ENCODE measurements at places on chromosomes 11 and 22. TPM values are rescaled to one million over a fixed set of nuclear protein-coding genes. Genes with fewer than 3 reads are reported as not detected.
A peak's percentile ranks its signal among the peaks of the same experiment; 100 is the strongest.

DNA sequence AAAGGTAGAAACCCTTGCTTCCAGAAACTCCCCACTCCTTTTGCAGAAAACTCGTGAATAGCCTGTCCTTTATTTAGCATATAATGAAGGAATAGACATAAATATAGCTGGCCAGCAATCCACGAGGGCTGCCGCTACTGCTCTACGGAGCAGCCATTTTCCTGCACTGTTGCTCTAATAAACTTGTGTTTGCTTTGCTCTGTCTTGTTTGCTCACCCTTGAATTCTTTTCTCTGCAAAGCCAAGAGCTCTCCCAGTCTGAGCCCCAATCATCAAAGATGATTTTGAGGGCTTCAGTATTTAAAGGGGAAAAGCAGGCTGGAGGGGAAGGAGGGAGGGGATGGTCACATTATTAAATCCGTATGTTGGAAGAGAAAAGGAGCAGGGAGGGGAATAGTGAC lies 16.6 kb upstream of the CHKA start:
- no peak for DNase-seq

- DNase-seq, result no peak
Measured at GRCh38 chr11:91158891-91159537, 936.2 kb upstream of the CHORDC1 start.

- no peak for DNase-seq
Measured at GRCh38 chr11:59616396-59616982, 915 bp upstream of the OSBP start.

GRCh38 chr22:36017651-36018091 lies 11.0 kb downstream of the RBFOX2 start:
- no peak for DNase-seq

DNA sequence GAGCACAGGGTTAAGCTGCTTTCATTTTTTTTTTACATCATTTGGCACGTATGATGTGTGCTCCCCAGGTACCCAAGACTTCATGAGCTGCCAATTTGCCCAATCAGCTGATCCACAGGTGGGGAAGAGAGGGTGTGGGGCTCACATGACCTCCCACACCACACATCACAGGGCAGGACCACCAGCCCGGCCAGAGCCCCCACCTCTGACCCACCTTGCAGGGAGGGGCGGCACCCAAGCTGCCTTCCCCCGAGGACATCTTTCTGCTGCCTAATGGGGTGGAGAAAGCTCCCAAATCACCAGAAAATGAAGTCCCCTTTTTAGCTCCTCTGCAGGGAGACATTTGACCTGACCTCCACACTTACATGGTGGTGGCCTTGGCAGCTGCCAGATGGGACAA lies 119.8 kb downstream of the MPPED1 start:
- DNase-seq, result no peak

DNA sequence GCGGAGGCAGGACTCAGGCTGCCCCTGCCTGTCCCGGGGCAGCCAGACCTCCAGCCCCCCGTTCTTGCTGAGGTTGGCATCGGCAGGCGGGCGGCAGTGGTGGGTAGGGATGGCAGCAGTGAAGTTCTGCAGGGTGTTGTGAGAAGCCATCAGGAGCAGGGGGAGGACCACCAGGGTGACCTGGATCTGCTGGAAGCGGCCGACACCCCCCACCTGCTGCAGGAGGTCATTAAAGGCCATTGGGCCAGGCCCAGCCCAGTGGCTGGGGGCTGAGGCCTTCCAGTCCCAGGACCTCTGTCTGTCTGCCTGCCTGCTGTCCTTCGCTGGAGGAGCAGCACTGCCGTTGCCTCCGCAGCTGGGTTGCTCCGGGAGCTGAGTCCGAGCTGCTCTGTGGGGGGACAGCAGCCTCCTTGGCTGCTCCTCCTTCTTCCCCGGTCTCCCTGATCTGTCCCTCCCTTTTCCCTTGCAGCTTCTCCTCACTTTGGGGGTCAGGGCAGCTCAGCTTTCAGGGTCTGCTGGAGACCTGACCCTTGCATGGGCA lies at the start of gene SLC22A6:
TSS of gene SLC22A6 (minus strand) at position 517 of the 541 bp plus-strand sequence. CDS start at position 240, 277 bp downstream.
- no peak for DNase-seq

- DNase-seq, result peak; percentile 78
Measured at GRCh38 chr11:96341211-96342013, 1.6 kb downstream of the MAML2 start.

- no peak for DNase-seq
Measured at GRCh38 chr22:43850529-43850928, 11.8 kb downstream of the SULT4A1 start.

- no peak for DNase-seq
Measured at GRCh38 chr11:45104006-45104789, 42.2 kb upstream of the PRDM11 start.

DNA sequence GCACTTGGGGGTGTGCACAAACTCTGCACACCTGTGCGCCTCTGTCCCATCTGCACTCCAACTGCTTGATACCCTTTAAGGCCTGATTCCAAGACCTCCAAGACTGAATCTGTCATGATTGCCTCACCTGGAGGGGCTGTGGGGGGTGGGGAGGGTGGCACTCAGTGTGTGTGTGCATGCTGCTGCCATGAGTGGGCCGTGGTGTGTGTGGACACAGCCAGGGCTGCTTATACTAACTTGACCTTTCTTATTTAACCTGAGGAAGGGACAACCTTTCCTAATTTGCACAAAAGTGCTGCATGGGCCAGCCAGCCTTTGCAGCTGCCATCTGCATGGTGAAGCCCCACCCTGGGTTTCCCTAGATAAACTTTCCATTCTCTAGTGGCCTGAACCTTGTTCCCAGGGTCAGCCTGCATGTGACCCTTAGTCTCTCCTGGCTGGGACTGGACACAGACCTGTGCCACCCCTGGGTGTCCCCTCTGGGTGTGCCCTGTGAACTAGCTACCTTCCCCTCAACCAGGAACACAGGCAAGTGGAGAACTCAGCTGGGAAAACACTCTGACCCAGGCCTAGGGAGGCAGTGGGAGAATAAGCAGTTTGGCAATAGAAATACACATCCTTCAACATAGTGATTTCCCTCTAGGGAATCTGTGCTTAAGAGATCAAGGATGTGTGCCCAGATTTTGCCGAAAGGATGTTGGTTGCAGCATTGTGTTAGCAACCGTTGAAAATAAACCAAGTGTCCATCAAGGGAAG lies 45.4 kb upstream of the DKK3 start:
- DNase-seq, result peak; percentile 74

GRCh38 chr11:18312663-18313420 lies 9.1 kb downstream of the HPS5 start:
- DNase-seq, result peak; percentile 73

- DNase-seq, result no peak
Measured at GRCh38 chr11:73383249-73384124, 7.3 kb downstream of the RELT start.

- DNase-seq, result no peak
Measured at GRCh38 chr11:103086461-103086860, 5.5 kb downstream of the DCUN1D5 start.

- no peak for DNase-seq
Measured at GRCh38 chr11:330307-330693, 9.6 kb upstream of the IFITM3 start.

DNA sequence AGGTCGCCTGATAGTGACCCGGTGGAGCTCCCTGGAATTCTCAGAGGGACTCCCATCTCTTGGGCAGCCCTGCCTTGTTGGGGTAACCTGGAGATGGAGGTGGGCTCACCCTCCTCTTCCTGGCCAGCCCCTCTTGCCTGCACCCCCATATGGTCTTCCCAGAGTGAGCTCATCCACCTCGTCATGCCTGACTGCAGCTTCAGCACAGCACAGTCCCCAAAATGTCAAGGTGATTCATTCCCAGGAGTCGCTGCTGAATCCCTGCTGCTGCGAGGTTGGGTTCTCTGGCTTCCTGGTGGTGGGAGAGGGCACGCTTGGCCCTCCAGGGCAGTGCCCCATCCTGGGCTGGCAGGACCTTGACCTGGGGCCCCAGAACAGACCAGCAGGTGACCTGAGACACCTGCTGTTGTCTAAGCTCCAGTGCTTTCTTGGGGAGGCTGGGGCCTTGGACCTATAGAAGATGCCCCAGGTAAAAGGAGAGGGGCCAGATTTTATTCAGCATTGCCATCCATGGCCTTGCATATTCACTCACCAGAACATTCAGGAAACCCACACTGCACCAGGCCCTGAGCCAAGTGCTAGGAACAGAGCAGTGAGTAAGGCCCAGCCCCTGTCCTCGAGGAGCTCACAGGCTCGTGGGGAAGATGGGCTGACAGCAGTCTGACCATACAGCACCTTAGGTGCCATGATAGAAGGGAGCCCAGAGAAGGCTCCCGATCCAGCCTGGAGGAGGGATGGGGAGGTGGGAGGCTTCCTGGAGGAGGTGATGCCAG lies 72.9 kb downstream of the CACNA1I start:
- peak; percentile 23 for DNase-seq

DNA sequence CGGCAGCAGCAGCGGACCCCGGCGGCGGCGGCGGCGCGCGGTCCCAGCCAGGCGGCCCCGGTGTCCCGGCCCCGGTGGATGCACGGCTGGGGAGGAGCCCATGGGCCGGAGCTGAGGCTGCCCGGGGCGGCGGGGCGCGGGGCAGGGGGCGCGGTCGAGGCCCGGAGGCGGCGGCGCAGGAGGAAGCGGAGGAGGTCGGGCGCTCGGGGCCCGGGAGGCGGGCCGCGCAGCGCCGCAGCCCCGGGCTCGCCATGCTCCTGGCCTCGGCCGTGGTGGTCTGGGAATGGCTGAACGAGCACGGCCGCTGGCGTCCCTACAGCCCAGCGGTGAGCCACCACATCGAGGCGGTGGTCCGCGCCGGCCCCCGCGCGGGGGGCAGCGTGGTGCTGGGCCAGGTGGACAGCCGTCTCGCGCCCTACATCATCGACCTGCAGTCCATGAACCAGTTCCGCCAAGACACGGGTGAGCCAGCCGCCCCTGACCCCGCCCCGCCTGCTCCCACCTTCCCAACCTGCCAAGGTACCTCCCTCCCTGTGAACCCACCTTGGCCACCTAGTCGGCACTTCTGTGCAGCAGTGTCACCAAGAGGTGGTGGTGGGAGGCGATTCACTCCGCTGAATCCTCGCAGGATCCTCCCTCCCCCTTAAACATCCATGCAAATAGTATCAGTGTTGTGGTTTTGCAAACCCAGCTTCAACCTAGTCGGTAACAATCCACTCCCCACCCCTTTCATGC lies 580 bp downstream of the DTX4 start:
- DNase-seq, result no peak

GRCh38 chr11:72433455-72434036 lies 785 bp downstream of the CLPB start:
- DNase-seq, result no peak

DNA sequence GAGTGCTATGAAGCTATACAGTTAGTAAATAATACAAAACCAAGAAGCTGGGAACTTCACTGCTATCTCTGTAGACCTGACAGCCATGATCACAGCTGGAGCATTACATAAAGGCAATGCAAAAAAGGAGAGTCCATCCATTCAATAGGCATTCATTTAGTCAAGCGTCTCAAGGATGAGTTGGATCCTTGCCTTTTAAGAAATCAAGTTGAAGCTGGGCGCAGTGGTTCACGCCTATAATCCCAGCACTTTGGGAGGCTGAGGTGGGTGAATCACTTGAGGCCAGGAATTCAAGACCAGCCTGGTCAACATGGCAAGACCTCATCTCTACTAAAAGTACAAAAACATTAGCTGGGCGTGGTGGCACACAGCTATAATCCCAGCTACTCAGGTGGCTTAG lies 48.1 kb upstream of the ALKBH3 start:
- DNase-seq, result no peak

- peak; percentile 13 for DNase-seq
Measured at GRCh38 chr11:117315285-117316196, 515 bp downstream of the BACE1 start.

GRCh38 chr11:119755356-119756071 lies 26.5 kb upstream of the NECTIN1 start:
- no peak for DNase-seq

- no peak for DNase-seq
Measured at GRCh38 chr11:127683321-127683720, 682.8 kb upstream of the KIRREL3 start.

DNA sequence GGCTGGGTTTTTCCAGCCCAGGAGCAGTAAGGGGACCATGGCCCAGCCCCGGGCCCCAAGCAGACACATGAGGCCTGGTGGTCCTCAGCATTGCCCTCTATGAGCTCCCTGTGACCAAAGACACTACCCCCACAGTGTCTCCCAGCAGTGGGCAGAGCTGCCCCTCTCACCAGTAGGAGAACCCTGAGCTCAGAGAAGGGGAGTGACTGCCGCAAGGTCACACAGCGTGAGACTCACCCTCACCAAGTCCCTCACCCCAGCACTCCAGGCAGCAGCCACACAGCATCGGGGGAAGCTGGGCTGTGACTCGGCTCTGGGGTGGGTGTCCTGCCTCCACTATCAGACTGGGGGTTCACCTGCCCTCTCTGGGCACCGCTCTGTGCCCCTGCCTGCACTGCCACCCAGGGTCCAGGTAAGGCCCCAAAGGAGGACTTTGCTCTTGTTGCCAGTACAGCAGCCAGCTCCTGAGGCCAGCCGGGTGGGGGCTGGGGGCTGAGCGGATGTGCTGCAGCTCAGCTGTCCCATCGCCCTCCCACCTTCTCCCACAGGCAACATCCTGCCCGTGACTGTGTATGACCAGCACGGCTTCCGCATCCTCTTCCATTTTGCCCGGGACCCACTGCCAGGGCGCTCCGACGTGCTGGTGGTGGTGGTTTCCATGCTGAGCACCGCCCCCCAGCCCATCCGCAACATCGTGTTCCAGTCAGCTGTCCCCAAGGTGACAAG lies 7.9 kb upstream of the SH3BP1 start:
- DNase-seq, result no peak

GRCh38 chr11:106679181-106679580 lies 339.1 kb downstream of the GUCY1A2 start:
- no peak for DNase-seq

GRCh38 chr22:44962741-44963454 lies 46.9 kb downstream of the PHF21B start:
- no peak for DNase-seq

GRCh38 chr11:2574043-2574552 lies 125.7 kb downstream of the KCNQ1OT1 start:
- DNase-seq, result no peak

GRCh38 chr11:17906436-17906835 lies 106.4 kb downstream of the SERGEF start:
- DNase-seq, result no peak

DNA sequence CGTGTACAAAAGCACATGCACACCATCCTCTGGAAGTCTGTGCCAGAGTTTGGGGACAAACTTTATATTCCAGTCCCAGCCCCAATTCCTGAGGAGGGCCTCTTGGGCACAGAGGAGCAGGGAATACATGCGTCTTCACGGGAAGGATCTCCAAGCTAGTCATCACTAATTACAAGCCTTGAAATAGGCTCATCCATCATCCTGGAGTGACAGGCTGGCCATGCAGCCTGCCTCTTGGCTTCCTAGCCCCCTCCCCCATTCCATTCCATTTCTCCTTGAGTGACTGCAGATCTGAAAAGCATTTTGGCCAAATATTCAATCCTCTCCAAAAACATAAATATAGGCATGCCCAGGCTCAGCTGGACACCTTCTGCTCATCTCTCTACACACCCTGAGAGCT lies 24.8 kb downstream of the SERPING1 start:
- DNase-seq, result peak; percentile 26

The POTEH gene
- not detected for total RNA-seq

The KCNE3 gene
- total RNA-seq, result not detected

The OR5AR1 gene
- total RNA-seq, result not detected

The DEUP1 gene
- total RNA-seq, result not detected

The POU2F3 gene
- not detected for total RNA-seq

The OR51B4 gene
- total RNA-seq, result not detected

The WT1 gene
- 4.6 TPM for total RNA-seq

The OR51B2 gene
- not detected for total RNA-seq

The MAPK8IP1 gene
- total RNA-seq, result 11.7 TPM

The H19 gene
- total RNA-seq, result 0.17 TPM

The GLYATL1 gene
- 1.9 TPM for total RNA-seq

All from M059J (cell line).